ENCODE measurements at places on chromosomes 6 and 20.

DNA sequence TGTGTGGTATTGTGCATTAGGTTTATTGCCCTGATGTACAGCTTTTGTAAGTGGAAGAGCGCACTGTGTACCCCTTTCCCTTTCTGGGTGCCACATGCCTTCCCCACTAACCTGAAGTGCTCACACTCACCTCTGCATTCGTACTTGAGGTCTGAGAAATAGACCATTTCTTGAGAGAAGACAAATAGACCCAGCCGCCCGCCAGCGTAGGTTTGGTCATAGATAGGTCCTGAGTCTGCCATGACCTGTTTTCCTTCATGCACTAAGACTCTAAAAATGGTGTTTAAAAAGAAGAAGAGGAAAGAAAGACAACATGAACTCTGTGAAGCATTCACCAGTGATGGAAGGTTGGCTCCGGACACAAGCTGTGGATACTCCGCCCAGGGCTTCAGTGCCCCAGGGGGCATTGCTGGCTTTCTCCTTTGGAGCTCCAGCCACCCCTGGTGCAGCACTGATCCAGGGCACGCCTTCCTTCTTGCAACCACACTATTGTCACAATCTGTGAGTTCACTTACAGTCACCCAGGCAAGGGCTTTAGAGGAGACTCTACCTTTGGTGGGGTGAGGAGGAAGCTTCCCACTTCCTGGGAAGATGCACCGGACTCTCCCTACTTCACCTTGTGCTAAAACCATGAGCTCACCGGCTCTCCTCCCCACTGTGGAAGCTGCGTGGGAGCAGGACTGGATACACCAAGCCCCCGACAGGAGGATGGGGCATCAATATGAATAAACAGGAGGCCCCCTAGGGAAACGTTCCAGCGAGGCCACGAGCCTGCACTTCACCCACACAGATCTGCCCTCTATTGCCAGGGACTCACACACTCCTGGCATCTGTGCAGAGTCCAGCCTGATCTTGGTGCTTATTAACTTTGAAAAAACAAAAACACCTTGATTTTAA, 33.3 kb downstream of the THBS2 start:
- no peak for DNase-seq

DNA sequence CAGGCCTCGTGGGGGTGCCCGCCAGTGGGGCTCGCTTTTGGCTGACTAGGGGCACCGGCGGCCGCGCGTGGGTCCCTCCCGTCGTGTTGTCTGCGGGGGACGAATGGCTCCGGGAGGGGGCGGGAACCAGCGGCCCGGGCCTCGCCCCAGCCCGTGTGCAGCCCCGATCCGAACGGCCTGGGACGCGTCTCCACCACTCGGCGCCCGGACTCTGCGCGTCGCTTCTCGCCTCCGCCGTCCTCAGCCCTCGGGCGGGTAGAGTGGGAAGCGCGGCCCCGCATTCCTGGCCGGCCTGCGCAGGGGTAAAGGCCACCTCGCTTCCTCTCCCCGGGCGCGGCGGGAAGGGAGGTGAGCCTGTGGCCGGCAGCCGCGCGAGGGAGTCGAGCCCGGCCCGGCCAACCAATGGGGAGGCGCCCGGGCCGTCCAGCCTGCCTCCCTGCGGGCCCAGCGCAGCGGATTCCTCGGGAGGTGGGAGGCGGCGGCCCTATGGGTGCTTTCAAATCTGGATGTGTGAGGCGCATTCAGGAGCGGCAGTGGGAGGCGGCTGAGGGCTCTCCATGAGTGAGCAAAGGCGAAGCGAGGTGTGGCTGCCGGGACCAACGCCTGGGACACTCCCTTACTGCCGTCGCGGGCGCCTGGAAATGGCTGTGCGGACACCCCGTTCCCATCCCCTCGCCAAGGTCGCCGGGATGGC, 1.1 kb upstream of the ZBTB46 start:
- DNase-seq, result no peak

DNA sequence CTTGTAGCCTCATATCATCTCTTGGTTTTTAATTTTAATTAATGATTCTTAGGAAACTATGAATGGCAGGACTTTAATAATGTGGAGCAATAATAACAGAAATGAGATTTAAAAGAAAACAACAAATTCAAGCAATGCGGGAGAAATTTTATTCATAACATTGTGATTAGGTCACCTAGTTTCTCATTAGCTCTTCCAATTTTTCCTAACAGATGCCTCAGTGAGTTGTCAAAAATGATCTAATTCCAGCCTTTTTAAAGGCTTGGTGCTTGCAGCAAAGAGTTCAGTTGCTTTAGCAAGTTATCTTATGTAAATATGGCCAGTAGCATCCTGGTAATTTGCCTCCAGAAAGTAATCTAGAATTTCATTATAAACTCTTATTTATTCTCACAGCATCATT, 20.4 kb downstream of the PDE7B start:
- DNase-seq, result no peak

GRCh38 chr20:52923123-52923937, 48.8 kb upstream of the TSHZ2 start:
- DNase-seq, result no peak

DNA sequence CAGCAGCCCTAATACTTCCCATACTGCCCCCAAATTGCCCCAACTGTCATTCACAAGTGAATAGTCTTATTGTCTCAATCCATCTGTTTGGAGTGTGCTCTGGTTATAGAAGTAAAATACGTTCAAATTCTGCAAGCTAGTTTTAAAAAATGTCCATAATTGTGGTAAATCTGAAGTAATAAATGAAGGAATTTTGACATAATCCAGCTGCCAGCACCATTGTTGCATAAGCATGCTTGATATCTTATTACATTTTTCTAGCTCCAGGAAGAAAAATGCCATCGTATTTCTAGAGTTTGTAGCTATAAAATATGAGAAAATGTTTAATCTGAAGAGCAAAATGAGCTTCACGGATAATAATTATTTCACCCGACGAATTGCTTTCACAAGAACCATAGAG, 664.7 kb downstream of the RFPL4B start:
- no peak for DNase-seq

DNA sequence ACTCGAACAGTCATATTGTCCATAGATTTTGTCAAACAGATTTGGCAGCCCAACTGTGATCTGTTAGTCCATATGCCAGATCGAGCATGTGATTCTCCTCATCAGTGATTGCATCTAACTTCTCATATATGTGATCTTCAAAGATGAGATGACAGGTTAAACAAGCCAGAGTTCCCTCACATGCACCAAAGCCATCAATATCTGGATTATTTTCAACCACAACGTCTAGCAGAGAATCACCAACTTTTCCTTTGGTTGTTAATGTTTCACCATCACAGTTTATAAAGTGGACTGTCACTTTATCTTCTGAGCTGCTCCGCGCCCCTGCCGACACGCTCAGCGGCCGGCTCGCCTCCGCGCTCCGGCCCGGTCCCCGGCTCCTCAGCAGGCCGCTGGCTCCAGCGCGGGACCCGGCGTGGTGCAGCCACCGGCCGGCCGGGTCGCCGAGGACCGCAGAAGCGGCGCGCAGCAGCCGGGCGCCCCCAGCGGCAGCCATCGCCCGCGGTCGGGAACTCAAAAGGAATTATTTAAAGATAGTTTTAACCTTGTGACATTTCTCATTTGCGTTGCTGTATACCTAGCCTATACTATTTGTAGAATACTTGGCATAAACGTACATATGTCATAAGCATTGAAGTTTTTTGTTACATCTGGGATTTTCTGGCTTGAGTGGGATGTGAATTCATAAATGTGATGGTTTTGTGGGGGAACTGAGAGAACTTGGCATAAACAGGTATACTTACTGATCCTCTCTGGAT, 40.1 kb upstream of the DYNLRB1 start:
- no peak for DNase-seq

All from NCI-H2081 treated with DMSO at 0.1 percent for 48 hours (cell line).